ENCODE measurements at places on chromosomes 13 and 19.

DNA sequence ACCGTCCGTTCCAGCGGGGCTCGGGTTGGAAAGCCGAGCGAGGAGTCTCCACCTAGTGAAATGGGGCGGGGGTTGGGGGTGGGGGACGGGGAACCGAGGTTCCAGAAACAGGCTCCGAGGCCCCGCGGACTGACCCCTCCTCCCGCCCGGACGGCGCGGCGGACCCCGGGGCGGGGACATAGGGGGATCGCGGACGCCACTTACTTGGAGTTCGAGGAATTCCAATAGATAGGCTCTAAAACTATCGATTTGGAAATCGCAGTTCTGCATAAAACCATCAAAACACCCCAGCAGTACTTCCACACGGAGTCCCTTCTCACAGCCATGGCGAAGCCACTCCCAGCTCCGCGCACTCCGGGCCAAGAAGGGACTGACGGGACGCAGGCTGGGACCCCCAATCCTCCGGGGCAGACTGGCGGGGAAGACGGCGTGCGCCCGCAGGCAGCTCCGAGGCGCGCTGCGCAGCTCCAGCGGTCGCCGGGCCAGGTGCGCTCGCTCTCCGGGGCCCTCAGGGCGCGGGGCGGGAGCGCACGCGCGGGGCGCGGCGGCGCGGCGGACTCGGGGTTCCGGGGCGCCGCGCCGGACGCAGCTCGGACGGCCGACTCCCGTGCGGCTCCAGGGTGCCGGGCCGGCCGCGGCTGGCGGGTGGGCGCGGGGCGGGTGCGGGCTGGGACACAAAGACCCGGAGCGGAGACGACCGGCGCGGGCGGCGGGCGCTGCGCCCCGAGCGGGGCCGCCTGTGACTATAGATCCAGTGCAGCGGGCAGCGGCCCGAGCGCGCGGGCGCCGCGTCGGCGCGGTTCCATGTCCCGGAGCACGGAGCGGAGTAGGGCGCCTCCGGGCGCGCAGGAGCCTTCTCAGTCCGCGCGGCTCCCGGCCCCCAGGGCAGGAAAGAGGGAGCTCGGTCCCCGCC, 567 bp downstream of the EFNB2 start:
- peak; percentile 32 for DNase-seq

- DNase-seq, result no peak
Measured at GRCh38 chr13:32549788-32550187, 11.2 kb upstream of the N4BP2L2 start.

DNA sequence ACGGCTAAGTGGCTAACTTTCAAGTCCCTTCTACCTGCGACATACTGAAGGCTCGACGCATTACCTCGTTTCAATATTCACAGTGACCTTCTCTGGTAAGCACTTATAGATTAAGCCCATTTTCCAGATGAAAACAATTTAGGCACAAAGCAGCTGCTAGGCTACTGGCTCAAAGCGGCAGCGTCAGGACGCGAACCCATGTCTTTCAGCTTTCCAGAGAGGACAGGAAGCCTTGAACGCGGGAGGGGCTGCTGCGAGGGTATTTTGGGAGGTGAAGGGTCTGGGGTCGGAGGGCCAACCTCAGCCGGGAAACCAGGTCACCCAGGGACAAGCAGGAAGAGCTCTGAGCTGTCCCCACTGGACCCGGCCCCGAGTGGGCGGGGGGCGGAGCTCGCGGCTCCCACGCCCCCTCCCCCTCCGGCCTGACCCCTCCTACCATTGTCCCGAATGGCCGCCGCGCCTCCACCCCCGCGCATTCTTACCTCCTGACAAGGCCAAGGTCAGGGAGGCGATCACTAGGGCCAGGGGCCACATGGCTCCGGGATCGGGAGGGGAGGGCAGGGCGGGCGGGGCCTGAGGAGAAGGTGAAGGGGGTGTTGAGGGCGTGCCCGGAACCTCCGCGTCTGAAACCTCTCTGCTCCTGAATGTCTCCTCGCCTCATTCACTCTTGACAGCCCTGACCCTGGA, at the start of gene KLK13:
Gene KLK13 (minus strand): TSS at position 559 of the 687 bp plus-strand sequence. CDS start 25 bp downstream, at position 534.
- DNase-seq, result peak; percentile 84

GRCh38 chr13:28653111-28653510, 5.8 kb upstream of the POMP start:
- no peak for DNase-seq

DNA sequence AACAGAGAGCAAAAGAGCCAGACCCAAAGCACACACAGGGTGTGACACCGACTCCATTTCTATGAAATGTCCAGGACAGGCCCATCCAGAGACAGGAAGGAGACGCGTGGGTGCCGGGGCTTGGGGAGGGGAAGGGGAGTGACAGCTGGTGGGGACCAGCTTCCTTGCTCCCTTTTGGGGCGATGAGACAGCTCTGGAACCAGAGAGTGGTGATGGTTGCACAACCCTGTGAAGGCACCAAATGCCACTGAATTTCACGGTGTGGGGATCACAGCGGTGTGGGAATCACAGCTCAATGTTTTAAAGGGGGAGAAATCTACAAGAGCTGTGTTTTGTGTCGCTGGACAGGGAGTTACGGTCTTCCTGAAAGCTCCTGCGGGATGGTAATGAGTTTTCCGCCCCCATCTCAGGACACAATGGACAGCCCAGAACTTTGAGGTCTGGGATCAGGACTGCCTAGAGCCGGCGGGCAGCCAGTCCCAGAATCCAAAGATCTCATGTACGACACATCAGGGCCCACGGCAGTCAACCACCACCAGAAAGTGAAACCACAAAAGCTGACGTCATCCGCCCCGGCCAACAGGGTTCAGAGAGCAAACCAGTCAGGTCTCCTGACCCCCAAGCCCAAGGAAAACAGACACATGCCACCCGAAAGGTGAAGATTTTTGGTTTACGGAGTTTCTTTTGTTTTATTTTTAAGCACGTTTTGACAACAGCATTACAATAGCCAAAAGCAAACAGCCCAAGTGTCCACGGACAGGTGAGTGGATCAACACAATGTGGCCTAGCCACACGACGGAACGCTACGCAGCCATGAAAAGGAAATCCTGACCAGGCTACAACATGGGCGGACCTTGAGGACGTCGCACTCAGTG, 7.3 kb downstream of the SGTA start:
- DNase-seq, result no peak

DNA sequence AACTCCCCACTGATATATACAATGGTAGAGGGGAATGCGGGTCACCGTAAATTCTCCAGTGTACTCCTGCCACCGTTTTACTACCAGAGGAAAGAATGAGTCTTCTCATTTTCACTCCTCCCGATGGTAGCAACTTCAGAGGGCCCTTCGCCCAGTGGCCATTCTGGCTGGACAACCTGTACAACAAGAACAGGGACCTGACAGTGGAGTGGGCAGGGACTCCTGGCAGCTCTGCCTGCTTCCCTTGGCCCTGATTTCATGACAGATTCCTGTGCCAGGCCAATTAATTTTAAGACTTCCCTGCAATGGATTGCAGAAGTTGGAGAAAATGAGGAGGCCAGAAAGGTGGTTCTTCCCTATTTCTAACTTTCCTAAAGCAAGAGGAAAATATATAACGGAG, 148.9 kb downstream of the GPC6 start:
- no peak for DNase-seq

DNA sequence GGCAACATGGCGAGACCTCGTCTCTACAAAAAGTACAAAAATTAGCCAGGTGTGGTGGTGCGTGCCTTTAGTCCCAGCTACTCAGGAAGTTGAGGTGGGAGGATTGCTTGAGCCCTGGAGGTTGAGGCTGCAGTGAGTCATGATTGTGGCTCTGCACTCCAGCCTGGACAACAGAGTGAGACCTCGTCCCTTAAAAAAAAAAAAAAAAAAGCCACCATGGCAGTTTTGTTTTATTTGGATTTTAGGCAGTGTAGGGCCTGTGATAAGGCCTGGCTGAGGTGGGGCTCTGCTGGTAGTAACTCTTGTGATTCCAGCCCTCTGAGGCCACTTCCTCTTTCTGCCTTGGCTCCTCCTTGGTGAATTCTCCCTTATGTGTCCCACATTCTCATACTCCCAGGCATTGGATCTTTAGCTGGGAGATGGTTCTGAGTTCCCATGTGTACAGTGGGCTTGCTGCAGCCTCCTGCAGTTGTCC, 39.2 kb downstream of the GATAD2A start:
- DNase-seq, result peak; percentile 36

GRCh38 chr13:38384171-38384570, 34.5 kb downstream of the UFM1 start:
- DNase-seq, result no peak

DNA sequence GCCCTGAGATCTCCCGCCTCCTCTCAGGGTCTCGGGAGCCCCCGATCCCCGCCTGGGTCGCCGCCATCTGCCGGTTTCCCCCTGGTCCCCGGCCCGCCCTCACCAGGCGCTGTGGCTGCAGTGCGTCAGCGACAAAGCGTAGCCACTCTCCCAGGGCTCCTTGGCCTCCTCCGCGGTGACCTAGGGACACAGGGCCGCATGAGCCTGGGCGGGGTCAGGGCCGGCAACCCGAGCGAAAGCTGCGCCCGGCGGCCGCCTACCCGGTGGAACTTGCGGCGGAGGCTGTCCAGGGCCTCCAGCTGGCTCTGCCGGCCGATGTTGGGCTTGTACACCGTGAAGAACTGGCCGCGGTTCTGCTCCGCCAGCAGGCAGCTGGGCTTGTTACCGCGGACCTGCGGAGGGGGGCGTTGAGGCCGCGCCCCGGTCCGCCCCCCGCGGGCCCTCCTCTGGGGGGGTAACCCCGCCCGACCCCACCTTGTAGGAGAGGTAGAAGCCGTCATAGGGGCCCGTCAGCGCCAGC, 5.3 kb downstream of the GPX4 start:
- DNase-seq, result no peak

All from mesendoderm (in vitro differentiated cells).